ENCODE measurements at places on chromosomes 16 and 17.

GRCh38 chr16:80680839-80681238 is 123.6 kb downstream of the CDYL2 start:
- DNase-seq, result no peak

GRCh38 chr16:57345021-57345420 is 13.6 kb upstream of the CCL22 start:
- DNase-seq, result no peak

DNA sequence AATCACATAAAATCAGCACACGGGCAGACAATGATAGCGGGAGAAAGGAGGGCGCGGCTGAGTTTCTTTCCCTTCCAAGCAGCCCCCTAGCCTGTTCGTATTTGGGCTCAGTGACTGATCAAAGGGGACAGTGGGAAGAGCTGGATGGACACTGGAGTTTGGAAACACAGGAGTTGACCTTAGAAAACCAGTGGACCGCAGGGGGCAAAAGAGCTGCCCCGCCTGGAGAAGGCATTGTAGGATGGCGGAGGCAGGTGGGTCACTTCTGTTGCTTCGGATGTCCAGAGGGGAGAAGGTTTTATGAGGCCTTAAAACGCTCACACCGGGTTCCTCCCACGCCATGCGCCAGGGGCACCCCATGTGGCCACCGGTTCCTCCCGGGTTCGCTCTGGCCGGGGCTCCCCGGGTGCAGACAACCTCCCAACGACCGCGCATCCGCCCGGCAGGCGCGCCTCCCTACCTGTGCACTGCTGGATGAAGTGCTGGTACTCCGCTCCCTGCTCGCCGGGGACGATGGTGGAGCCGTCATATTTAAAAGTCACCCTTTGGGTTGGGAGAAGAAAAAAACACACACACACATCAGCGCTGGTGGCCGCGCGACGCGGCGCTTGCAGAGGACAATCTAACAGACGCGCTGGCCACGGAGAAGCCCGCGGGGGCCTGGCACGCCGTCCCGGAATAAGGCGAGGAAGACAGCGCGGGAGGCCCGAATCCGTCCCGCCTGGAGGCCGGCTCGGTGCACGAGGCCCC is 662 bp downstream of the COTL1 start:
- DNase-seq, result no peak

DNA sequence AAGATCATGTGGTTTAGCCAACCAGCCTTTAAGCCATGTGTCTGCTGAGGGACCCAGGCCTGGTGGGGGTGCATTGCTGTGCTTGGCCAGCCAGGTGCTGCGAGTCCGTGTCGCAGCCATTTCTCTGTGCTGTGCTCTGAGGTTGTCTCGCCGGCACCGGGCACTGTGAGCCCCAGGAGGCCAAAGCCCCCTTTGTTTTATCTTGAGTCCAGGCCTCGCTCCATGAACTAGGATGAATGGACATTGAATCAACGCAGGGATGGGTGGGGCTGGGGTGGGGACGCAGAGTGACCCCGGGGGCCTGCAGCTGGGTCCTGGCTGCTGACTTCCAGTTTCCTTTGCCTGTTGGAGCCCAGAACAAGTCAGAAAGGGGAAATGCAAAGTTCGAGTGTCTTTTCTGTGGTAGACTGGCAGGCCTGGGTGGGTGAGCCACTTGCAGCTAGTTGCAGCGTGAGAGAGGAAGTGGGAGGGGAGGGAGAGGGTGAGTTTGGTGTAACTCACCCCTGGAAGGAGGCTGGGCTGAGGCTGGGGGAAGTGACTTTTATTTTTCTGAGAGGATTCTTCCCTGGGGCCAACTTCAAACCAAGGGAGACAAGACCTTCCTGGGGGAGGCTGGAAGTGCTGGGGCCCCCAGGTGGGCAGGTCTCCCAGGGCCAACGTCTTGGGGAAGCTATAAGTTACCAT is 324.7 kb downstream of the SEC14L1 start:
- no peak for DNase-seq

GRCh38 chr16:84546669-84547545 is 42.4 kb upstream of the MEAK7 start:
- DNase-seq, result no peak

DNA sequence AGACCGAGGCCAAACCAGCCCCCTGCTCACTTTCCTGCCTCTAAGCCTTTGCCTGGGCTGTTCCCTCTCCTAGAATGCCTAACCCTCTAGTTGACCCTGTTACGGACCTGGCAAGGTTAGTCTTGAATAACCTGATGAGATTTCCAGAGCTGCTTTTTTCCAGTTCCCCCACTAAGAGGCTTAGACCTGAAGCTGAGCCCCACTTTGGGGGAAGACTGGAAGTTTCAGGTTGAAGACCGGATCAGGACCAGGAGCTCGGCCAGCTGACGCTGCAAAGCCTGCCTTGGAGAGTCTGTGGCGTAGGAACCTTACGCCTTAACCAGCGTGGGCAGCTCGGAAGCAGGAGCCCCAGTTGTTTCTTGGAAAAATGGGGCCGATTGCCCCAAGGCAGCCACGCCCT is 129.8 kb downstream of the OR1D5 start:
- DNase-seq, result peak; percentile 40

- DNase-seq, result peak; percentile 9
Observed at GRCh38 chr17:49926886-49927285, 42.1 kb upstream of the DLX4 start.

GRCh38 chr17:38947189-38947588 is 20.0 kb downstream of the FBXO47 start:
- DNase-seq, result no peak

DNA sequence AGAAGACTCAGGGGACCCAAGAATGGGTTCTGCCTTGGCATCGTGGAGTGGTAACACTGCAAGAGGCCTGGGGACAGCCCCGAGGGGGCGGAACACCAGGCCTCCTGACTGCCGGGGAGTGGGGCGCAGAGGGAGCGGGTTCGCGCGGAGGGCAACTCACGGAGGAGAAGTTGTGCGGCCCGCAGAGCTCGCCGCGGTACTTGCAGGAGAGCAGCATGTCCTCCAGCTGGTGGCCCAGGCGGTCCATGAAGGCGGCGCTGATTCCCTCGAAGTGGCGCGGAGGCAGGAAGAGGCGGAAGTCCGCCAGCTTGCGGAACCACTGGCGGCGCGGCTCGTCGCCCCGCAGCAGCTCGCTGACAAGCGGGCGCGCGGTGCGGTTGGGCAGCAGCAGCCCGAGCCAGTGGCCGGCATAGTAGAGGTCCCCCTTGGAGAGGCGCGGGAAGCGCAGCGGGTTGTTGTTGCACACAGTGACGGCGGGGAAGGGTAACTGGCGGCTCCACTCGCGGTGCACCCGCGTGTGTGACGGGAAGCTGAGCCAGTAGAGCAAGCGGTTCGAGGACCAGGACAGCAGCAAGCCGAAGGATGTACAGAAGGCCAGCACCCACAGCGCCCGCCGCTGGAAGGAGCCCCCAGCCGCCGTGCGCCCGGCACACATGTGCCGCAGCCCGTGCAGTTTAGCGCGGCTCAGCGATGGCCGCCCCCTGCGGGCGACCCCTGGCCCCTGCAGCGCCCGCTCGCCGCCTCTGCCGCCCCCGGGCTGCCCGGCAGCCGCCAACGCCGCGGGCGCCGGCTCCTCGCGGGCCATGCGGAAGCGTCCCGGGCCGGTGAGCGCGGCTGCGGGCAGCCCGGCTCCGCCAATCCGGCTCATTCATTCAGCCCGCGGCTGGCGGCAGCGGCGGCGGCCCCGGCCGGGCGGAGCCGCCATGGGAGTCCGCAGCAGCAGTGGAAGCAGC is 1.6 kb downstream of the ASIC2 start:
- DNase-seq, result peak; percentile 8

- DNase-seq, result no peak
Observed at GRCh38 chr17:59190806-59191205, 19.0 kb upstream of the SMG8 start.

- no peak for DNase-seq
Observed at GRCh38 chr16:57477531-57478202, 8.6 kb downstream of the DOK4 start.

GRCh38 chr16:86577314-86577971 is 906 bp upstream of the FOXL1 start:
- no peak for DNase-seq

DNA sequence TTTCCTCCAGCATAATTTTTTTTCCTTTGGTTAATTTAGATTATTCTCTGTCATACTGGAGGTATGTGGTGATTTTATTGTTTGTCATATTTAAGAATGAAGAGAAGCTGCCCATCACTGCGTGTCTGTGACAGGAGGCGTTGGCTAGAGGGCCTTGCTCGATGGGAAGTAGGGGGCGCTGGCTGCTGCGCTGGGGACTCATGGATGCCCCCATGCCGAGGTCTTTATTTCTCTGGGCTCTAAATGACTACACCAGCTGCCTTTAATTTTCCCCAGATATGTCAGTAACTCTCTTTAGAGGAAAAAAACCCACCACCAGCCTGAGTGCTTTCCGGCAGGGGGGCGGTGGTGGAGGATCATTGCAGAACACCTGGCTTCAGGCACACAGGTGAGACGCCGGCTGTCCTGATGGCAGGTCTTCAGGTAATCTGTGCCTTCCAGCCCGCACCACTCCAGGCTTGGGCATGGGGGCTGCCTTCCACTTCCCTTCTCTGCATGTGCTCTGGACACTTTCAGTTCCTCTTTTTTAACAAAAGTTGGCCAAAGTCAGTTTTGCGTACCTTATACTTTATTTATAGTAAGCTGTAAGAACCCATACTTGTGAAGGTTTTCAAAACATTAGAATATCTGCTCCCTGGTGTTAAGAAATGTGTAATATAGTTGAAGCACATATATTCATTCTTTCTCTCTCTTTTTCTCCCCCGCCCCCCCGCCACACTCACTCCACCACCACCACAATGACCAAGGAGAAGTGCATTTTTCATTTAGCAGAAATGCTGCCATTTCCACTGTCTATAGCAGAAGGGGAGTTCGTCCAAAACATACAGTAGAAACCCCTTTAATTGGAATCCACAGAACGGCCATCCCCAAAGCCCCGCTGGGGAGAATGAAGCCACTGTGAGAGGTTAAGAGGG is 192.7 kb downstream of the RPTOR start:
- DNase-seq, result no peak

DNA sequence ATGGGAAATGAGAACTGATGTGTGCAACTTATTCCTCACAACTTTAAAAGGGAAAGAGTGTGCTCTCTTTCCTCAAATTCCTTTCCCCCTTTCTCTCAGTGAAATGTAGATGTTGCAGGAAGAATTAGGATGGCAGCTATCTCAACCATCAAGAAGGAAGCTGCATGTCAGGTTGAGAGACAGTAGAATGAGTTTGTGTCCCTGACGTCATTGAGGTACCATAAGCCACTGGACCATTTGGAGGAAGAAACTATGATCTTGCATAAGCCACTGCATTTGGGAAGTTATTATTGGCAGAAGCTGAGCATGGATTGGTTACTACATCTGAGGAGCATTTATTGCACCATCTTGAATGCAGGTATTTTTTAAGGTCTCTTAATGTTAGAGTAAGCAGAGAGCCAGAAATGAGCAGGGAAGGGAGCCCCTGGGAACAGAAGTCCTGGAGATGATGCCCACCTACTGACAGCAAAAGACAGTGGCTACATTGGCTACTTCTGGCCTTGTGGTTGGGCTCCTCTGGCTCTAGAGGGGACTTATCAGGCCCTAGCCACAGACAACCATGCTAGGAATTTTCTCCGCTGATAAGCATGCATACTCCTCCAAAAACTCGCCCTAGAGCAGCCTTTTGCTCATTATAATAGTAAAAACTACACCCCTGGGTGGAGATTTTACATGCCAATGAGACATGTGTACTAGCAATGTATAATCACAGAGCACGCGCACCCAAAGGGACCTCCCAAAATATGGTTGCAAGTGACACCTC is 249.0 kb upstream of the SALL1 start:
- DNase-seq, result no peak

GRCh38 chr17:32285746-32286517 is 20.3 kb downstream of the RHBDL3 start:
- no peak for DNase-seq

GRCh38 chr16:65545413-65545956 is 423.6 kb upstream of the CDH11 start:
- DNase-seq, result no peak

- DNase-seq, result no peak
Observed at GRCh38 chr16:30721606-30722005, 22.6 kb downstream of the SRCAP start.

GRCh38 chr16:22296225-22297113 is 740 bp upstream of the POLR3E start:
- no peak for DNase-seq

DNA sequence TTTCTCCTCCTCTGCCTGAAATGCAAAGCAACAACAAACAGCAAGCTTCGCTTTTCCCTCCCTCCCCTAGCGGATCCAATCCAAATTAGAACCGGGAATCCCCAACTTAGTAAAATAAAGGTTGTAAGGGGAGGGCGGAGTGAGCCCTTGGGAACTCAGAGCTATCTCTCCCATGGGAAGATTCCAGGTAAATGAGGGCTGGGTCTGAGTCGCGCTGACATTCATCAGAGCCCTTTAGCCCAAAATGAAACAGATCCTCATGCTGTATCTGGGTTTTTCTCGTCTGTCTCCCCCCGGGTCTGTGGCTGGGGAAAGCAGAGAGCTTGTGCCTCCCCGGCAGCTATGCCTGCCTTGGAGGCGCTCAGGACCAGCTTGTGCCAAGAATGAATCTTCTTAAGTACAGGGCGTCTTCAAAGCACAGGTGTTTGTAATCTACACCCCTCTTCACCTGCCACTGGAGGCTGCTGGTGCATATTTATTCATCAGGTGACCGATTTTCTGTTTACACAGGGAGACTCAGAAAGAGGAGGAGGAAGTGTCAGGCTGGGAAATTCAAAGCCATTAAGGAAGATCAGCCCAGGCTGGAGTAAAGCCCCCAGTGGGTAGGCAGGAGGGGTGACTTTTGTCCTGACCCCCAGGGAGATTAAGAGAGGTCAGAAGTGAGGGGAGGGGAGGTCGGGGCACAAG is 55.0 kb upstream of the GSE1 start:
- no peak for DNase-seq

DNA sequence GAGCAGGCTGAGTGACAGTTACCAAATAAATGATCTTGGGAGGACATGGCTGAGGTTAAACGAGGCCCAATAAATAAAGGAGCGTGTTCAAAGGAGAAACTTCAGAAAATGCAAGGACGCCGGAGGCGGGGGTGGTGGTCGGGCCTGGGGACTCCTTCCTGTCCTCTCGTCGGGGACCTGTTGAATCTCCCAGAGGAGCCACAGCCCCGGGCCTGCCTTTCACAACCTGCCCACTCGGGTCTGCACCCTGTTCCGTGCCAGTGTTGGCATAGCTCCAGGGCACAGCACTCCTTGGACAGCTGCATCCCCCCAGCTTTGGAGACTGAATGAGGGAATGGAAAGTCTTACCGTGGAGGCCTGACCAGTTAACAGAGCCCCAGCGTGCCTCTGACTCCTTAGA is 8.1 kb upstream of the TBX4 start:
- DNase-seq, result no peak

GRCh38 chr16:2774161-2774891 is 2.8 kb downstream of the ELOB start:
- no peak for DNase-seq

DNA sequence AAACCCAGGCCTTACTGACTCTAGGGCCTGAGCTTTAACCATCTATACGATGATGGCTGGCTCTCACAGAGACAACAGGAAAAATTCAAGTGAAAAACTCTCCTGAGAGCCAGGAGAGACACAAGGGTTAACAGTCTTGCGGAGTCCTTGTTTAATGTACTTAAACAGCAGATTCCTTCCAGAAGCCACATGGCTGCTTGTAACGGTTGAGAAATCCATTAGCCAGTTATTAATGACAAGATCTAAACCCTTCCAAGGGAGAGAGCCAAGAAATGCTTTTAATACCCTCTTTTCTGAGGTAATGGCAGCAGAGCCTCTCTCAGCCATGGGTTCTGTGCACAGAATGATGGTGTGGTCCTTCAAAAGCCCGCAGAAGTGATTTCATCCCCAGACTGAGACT is 5.2 kb upstream of the ALDOA start:
- DNase-seq, result no peak

- DNase-seq, result no peak
Observed at GRCh38 chr17:49557312-49558024, 18.2 kb upstream of the NXPH3 start.

GRCh38 chr16:16062023-16062937 is 112.9 kb downstream of the ABCC1 start:
- DNase-seq, result no peak

All from hindlimb muscle (tissue), 1 donor.